Activated CD8-positive, alpha-beta memory T cell treated with anti-CD3 and anti-CD28 coated beads for 36 hours (primary cell): ENCODE measurements at places on chromosomes 7 and 10. TPM values are rescaled to one million over a fixed set of nuclear protein-coding genes. Genes with fewer than 3 reads are reported as not detected.

NYAP1 gene
- 0.15 TPM for total RNA-seq

ADCYAP1R1 gene
- not detected for total RNA-seq

KIF5B gene
- total RNA-seq = 89.4 TPM

CDNF gene
- total RNA-seq = 1.1 TPM

MASTL gene
- total RNA-seq = 26.2 TPM

MEOX2 gene
- total RNA-seq = not detected

VIPR2 gene
- total RNA-seq = 0.08 TPM

MYO1G gene
- 316 TPM for total RNA-seq
